ENCODE measurements at places on chromosomes 6 and 20. TPM values are rescaled to one million over a fixed set of nuclear protein-coding genes. Genes with fewer than 3 reads are reported as not detected.
A peak's percentile ranks its signal among the peaks of the same experiment; 100 is the strongest.

DNA sequence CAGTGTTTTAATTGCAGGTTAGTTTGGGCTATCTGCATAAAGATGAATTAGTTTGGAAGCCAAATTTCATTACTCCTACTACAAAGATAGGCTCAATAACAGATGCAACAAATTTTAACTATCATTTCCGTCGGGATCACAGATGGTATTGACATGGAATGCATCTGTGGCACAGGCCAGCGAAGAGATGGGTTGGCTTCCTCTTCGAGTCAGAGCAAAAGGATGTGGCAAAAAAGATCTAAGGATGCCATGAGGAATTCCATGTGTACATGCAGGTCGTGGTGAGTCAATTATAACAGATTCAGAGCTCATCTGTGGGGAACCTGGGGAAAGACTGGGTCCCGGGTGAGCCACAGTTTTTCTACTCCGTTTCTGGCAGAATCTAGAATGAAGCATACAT, 83.0 kb upstream of the CITED2 start:
- DNase-seq: no peak

- DNase-seq: no peak
Observed at GRCh38 chr20:63454731-63455567, 17.5 kb downstream of the KCNQ2 start.

GRCh38 chr20:37822141-37822601, 80.8 kb upstream of the VSTM2L start:
- DNase-seq: no peak

- no peak for DNase-seq
Observed at GRCh38 chr6:156689656-156690055, 87.5 kb upstream of the ARID1B start.

GRCh38 chr20:40499391-40499790, 189.6 kb downstream of the MAFB start:
- no peak for DNase-seq

DNA sequence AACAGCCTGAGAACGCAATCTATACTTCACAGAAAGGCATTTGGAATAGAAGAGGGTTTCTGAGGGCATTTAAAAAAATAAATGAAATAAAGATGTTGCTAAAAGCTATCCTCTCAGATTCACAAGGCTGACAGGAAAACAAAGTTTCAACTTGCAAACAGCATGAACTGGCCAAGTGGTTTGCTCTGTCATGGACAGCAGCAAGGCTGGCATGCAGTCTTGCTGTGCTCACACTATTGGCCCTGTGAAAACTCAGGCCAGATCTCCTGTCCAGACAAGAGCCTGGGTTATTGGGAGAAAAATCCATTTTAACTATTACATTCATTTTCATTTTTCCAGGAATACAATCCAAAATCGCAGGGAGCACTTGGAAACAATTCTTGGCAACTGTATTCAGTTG, 506.2 kb upstream of the SLC35B3 start:
- no peak for DNase-seq

DNA sequence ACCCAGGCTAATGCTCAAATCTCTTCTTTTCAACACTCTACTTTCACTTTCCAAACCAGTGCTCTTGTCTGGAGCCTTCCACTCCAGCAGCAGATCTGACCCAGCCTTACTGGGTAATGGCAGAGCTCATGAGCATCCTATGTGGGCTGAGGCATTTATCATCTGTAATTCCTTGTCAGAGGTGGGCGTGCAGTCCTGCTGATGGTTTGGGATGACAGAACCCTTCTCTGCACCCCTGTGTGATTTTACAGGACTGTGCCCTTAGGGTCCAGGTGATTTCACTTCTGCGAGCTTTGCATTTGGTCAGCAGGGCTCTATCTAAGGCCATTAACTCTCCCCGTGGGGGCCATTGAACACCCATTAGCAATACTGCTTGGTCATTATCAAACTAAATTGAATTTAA, 55.4 kb downstream of the LAMA4 start:
- DNase-seq: no peak

DNA sequence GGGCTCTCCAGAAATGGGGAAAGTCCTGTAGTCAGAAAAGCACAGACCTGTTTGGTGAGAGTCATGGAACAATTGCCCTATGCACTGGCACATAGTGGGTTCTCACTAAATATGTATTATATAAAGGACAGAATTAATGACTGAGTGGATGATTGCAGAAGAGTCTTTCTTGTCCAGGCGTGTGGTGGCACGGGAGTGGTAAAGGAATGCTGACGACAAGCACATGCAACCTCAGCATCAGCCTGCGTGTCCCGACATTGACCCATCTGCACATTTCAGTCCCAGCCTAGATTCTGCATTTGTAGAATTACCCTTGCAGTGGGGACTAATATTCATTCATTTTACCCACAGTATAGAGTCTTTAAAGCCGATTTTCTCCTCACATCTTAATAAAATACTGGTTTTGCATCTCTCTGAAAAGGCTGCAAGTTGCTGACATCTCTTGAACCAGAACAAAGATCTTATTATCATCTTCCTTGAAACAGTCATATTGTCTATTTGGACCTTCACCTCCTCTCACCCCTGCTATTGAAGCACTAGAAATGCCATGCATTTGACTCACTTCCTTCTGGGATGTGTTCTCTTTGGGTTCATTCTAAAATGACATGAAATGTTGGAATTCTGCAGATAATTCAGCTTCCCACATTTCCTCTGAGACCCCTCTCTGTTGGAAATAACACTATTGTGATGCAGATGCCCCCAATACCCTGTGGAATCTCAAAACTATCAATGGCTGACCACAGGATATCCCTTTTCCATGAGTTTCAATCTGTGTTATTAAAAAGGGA, 883.6 kb upstream of the FLRT3 start:
- DNase-seq: no peak

DNA sequence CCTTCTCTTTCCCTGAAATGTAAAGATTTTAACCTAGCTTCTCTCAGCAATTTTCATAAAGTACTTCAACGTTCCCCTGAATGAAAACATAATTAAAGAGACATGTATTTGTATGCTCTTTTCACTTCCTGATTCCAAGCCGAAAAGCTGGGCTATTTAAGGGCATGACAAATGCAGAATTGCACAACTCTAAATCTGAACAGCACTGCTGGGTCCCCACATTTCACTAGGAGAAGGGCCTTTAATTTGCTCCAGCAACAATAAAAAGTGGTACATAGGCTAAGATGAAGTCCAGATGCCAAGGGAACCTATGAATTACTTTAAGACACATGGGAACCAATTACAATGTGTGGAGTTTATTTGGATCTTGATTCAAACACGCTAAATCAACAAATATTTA, 42.0 kb downstream of the IRAK1BP1 start:
- DNase-seq: no peak

DNA sequence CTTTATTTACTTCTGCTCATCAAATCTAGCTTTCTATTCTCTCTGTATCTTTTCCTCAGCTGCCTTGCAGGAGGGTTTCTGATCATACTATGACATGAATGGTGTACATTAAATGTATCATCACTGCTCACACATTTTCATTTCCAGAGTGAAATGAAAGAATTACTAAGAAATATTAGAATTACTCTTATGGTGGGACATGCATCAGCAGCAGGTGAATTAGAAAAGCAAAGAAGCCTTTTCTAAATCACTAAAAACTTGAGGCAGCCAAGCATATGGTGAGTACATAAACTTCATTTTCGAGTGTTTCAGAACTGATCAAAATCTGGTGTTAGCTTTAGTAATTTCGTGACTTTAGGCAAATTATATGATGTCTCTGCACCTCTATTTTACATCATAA, 23.6 kb downstream of the IL17A start:
- no peak for DNase-seq

DNA sequence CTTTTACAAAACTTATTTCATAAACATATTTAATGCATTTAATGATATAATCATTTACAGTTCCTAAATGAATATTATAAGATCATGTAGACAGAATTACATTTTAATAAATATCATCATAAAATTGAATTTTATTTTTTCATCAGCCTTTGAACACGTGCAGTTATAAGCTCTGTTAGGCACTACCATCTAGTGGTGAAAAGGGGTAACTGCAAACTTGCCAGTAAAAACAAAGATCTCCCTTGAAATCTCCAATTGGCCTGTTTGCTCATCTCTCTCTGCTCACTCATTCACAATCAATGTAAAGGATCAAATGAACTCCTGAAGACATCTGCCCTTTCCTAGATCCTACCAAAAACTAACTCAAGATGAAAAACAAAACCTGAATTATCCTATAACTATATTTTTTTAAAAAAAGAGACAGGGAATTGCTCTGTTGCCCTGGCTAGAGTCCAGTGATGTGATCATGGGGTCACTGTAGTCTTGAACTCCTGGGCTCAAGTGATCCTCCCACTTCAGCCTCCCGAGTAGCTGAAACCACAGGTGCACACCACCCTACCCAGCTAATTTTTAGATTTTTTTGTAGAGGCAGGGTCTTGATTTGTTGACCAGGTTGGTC, 31.7 kb downstream of the SAMHD1 start:
- peak; percentile 49 for DNase-seq

The CASS4 gene
- 0.17 TPM for total RNA-seq

The SAMD3 gene
- total RNA-seq: 7.5 TPM

The PAK5 gene
- total RNA-seq: not detected

Measured in HCT116 (cell line).